ENCODE measurements at places on chromosomes 13 and 19. TPM values are rescaled to one million over a fixed set of nuclear protein-coding genes. Genes with fewer than 3 reads are reported as not detected.

The CEACAM16 gene
- polyA plus RNA-seq: not detected

The FDX2 gene
- polyA plus RNA-seq: 40.9 TPM

The CCDC106 gene
- polyA plus RNA-seq: 40.6 TPM

The ANKRD24 gene
- polyA plus RNA-seq: 3.5 TPM

The CGB5 gene
- not detected for polyA plus RNA-seq

The PTBP1 gene
- 111 TPM for polyA plus RNA-seq

The ZNF440 gene
- 7.0 TPM for polyA plus RNA-seq

The POGLUT2 gene
- 25.7 TPM for polyA plus RNA-seq

The SIGLEC12 gene
- not detected for polyA plus RNA-seq

- no peak for DNase-seq
Observed at GRCh38 chr13:33110713-33111413, 94.6 kb downstream of the KL start.

GRCh38 chr13:108835083-108835482 is 205.7 kb downstream of the MYO16 start:
- DNase-seq: no peak

DNA sequence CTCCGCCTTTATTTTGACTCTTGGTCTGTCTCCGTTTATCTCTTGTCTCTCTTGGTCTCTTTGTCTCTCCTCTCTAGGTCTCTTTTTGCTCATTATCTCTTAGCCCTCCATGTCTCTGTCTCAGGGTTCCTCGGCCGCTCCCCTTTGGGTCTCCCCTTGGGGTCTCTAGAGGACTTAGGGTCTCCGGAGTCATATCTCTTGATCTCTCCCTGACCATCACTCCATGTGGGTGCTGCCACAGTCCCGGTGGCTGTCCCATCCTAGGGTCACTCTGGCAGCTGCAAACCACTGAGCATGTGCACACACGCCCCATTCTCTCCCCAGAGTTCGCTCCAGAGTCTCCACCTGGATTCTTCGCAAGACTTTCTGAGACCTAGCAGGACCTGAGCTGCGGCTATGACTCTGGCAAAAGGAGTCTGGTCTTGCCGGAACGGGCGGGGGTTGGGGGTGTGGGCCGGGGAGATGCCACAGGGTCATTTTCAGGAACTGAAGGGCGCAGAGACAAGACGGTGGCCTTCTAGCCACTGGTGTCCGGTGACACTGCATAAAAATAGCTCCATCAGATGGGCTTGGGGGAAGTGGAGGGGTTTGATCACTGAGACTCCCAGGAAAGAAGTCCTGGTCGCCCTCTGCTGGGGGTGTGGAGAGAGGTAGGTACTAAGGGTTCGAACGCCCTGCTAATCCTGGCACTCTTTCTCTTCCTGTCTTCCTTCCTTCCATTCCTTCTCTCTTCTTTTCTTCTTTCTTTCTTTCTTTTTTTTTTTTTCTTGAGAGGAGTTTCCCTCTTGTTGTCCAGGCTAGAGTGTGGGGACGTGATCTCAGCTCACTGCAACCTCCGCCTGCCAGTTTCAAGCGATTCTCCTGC is 1.2 kb upstream of the KCNA7 start:
- DNase-seq: no peak

DNA sequence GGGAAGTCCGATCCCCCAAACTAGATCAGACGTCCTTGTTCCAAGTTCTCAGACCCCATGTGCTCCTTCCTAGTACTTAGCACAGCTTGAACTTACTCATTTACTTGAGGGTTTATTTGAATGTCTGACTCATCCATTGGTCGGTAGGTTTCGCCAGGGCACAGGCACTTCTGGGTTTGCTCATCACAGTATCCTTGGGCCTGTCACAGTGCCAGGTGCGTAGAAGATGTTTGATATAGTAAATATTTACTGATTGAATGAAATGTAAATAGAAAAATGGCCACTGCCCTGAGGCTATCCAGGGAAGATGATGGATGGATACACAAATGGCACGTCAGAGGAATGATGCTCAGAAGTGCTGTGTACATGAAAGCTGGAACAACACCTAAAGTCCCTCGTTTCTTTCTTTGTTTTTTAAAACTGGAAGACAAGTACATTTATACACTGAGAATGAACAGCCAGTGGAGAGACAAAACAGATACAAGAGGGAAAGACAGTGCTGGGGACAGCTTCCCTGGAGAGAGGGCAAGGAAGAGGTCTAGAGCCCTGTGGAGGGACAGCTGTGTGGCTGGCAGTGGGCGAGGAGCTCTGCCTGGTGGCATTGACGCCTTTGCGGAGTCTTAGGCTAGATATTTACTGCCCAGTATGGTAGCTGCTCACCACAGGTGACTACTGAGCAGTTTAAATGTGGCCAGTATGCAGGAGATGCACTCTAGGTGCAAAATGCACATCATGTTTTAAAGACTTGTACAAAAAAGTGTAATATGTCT is 31.2 kb upstream of the KL start:
- DNase-seq: no peak

- no peak for DNase-seq
Observed at GRCh38 chr19:10611907-10612306, 13.4 kb upstream of the SLC44A2 start.

- no peak for DNase-seq
Observed at GRCh38 chr19:10550336-10550735, 6.6 kb downstream of the ATG4D start.

DNA sequence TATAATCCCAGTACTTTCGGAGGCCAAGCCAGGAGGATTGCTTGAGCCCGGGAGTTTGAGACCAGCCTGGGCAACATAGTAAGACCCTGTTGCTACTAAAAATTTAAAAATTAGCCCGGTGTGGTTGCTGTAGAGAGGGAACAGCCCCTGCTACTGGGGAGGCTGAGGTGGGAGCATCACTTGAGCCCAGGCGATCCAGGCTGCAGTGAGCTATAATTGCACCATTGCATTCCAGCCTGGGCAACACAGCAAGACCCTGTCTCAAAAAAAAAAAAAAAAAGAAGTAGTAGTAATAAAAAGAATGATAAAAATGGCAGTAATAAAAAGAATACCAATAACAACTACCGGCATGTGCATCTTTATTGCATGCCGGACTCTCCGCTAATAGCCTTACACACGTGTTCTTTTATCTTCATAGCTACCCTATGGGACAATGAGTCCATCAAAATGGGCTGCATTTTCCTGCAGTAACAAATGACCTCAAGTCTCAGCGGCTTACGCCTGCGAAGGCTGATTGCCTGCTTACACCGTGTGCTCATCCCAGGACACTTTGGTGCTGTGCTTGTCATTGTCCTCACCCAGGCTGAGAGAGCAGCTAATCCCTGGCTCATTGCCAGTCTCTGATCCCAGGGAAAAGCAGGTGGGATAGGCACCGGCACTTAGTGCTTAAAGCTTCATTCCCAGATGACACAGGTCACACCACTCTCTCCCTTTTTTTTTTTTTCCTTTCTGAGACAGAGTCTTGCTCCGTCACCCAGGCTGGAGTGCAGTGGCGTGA is 14.4 kb upstream of the SYCN start:
- DNase-seq: no peak

DNA sequence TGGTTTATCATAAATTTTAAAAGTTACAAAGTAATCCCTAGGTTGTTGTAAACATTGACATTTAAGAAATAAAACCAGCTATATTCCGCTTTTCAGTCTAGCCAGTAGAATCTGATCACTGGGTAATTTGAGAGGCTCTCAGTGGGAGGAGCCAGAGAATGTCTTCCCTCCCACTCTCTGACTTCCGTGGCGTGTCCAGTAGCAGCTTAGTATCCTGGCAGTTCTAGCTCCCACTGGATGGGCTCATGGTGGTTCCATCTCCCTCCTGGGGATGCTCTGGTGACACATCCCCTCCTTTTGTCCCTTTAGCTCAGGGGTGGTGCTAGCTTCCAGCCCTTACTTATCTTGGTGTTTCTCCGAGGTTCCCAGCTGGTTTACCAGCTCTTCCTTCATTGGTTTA is 34.5 kb downstream of the MTUS2 start:
- DNase-seq: no peak

DNA sequence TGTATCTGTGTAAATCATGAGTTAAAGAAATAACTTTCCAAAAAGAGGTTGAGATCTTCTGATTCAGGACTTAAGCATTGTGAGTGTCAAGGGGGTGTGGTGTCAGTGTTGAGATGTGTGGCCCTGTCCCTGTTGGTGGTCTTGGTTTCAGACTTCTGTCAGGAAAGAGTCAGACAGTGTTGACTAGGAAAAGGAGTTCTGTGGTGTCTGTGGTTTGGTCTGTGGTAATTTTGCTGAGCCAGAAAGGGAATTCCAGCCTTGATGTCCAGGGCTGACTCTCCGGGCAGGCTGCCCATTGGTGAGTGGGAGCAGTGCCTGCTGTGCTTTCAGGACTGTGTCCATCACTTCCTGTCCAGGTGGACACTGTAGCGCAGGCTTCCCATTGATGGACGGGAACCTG is 39.8 kb upstream of the IGFL4 start:
- DNase-seq: peak; percentile 94

- DNase-seq: no peak
Observed at GRCh38 chr13:94272038-94272437, 207.4 kb downstream of the DCT start.

GRCh38 chr13:84646957-84647356 is 764.7 kb upstream of the SLITRK1 start:
- no peak for DNase-seq

DNA sequence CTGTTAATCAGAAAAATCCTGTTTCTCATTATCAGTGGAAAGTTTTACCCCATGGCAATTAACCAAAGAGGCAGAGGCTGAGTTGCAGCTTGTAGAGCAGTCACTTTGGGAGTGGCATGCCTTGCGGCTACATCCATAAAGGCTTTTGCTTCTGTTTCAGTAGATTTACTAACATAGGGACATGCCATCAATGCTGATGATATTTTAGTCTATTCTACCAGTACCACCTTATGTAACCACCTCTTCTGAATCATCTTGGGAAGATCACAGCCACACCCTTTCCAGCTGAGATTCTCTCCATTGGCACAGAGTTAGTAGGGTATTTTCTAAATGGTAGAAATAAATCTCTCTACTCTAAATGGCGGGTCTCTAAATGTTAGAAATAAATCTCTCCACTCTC is 37.5 kb downstream of the POSTN start:
- no peak for DNase-seq

DNA sequence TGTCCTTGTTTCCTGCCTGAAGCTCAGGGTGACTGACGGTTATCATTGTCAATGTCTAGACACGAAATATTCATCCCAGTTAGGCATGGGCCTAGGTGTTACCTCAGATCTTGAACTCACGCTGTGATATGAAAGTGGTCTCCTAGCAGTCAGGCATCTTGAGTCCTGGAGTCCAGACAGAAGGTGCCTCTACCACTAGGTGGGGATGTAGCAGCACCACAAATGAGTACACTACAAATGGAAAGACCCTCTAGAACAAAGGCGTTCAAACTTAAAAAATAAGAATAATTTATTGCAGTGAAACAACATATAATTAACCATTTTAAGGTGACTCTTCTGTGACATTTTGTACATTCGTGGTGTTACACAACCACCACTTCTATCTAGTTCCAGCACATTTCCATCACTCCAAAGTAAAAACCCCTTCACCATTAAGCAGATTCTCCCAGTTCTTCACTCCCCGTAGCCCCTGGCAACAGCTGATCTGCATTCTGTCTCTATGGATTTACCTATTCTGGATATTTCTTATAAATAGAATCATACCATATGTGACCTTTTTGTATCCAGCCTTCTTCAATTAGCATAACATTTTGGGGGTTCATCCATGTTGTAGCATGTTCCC is 11.9 kb upstream of the FRY start:
- DNase-seq: peak; percentile 90

DNA sequence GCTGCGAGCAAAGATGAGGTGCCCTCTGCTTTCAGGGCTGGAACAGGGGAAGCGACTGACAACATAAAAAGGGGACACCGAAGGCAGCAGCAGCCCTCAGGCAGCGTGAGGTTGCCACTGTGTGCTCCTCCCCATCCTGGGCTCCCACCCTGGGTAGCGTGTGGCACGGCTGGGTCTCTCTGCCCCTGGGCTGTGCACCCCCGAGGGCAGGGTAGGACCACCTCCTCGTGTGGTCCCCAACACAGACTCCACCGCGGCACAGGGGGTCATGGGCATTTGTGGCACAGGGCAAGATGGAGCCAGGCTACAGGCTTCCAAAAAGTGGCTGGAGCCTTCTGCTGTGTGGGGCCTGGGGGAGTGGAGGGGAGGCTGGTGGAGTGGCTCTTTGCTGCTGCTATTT is 6.5 kb upstream of the RSPH6A start:
- no peak for DNase-seq

GRCh38 chr19:4814625-4815425 is 16.7 kb downstream of the TICAM1 start:
- DNase-seq: no peak

DNA sequence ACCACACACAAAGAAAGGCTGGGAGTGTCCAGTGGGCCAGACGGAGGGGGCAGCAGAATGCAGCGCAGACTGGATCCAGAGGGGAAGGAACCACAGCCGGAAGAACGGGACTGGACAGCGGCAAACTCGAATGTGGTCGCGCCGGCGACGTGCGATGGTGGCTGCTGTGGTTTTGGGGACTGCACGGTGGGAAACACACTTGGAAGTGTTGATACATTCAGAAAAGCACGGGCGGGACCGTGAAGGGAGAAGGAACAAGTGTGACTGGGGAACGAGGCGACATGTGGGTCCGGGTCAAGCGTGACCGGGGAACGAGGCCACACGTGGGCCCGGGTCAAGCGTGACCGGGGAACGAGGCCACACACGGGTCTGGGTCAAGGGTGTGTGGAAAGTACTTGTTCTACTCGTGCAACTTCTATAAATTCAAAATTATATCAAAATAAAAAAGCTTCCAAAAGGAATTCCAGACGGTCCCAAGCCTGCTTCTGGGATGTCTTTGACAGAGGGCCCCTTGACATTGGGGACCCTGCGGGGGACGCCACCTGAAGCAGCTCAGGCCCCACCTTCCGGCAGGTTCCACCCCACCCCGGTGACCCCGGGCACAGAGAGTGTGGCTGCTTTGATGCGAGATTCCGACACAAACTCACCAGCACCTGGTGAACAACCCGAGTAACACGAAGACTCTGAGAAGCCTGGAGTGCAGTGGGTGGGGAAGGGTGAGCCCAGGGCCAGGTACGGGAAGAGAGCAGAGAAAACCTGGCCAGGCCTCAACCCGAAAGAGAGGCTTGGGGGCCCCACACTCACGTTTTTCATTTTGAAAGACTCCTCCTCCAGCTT is 25.1 kb upstream of the C13orf46 start:
- DNase-seq: no peak

DNA sequence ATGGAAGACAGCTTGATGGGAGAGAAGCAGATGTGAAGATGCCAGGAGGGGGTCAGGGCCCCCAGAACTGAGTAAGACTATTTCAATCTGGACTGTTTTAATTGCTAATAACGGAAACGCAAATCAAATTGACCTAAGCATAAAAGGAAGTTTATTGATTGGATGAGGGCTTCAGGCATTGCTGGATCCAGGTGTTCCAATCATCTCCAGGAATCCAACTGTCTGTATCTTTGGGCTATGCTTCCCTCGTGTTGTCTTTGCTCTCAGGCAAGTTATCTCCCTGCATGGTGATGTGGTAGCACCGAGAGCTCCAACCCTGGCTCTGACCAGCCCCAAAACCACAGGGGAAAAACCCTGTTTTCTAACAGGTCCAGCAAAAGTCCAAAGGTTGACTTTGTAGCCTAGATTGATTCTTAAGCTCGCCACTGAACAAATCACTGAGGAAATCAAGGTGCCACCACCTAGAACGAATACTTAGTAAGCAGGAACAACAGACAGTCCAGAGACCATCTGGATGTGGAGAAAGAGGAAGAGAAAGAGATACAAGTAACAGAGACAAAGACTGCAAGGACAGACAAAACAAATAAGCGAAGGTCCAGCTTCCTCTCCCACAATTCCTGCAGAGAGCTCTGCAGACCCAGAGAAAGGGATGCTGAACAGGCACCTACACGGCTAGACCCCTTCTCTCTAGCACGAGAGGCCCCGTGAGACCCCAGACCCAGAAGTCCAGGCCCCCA is 1.2 kb upstream of the C19orf81 start:
- DNase-seq: no peak

- DNase-seq: peak; percentile 49
Observed at GRCh38 chr19:45508417-45508860, 1.2 kb downstream of the VASP start.

Measured in cardiac muscle cell (in vitro differentiated cells and primary cell).